ENCODE measurements at places on chromosomes 12 and 14.

DNA sequence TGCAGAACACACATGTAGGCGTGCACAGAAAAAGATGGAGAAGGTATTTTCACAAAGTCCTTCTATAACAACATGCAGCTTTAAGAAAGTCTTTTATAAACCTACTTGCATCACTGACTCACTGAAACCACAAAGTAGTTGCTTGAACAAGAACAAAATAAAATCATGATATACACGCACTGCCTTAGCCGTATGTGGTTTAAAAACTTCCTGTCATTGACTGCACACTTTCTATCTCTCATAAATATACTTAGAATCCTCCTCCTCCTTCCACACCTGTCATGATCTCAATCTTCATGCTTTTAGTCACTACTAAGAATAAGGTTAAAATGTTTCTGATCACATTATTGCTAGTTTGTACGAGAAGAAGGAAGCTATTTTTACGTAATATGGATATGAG lies 31.8 kb upstream of the RAD51AP1 start:
- DNase-seq = no peak

- DNase-seq = no peak
These were observed 623.3 kb downstream of the C12orf50 start for GRCh38 chr12:87405918-87406317.

- no peak for DNase-seq
These were observed 363.8 kb downstream of the NAV3 start for GRCh38 chr12:78194448-78194847.

- DNase-seq = no peak
These were observed 1268.2 kb upstream of the TMEM132C start for GRCh38 chr12:126998747-126999285.

DNA sequence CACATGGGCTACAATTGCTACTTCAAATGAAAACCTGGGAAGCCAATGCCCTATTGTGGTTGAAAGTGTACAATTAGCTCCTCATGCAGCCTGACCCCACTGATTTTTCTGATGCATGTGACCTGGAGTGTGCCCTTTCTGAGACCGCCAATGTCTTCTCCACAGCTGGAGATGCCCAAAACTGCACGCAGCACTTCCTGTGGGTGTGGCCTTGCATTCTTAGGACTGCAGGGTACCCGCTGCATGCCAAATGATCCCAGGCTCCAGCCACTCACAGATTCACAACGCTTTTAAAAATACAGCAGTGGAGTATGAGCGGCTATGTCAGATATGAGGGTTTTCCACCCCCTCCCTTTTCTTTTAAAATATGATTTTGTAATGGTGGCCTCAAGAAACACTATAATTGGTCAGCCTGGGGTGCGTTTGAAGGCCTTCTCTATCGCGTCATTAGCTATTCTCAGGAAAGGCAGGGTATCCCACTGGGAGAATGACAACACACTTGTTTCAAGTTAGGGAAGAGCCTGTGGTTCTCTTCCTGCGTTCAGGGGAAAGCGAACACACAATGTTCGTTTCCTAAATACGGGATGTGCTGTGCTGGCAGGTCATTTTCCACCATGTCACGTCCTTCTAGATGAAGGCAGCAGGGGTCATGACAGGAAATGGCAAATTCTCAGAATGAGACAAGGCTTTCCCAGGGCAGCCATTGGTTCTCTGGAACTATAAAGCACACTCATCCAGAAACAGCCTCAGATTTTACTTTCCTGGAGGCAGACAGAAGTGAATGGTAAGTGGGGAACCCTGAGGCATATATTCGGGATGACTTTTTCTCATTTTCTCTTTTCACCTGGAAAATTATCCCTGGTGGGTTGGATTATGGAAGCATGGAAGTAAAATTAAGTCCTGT lies at the start of gene APOLD1:
Gene APOLD1, plus strand, starts transcription at position 749 of the 904 bp plus-strand sequence. Its CDS starts 33 bp downstream, at position 782.
- no peak for DNase-seq

- no peak for DNase-seq
These were observed 8.7 kb downstream of the LRP1-AS start for GRCh38 chr12:57138526-57139272.

DNA sequence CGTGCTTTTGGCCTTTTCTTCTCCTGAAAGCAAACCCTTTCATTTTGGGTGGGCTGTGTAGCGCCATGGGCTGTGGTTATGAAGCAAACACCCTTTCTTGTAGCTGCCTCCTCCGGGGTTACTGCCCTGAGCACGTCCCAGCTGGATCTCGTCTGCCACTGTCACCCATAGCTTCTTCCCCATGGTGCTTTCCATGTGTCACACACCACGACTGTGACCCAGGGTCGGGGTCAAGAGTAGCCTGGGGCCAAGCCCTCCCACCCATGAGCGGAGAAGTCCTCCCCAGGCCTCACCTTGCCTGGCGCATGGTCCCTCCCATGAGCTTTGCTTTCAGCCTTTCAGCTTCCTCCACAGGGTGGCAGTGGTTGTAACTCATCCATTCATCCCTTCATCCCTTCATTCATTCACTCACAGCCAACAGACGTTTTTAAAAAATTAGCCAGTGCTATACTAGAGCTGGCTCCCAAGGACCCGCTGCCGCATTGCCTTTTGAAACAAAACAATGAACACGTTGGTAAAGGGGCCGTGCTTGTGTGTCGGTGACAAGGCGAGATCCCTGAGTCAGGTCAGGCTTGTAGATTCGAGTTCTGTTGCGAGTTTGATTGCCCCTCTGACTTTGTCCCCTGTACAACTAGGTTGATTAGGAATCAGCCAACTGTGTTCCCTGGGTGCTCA lies 29.5 kb downstream of the MEG3 start:
- DNase-seq = no peak

GRCh38 chr14:102095231-102095870 lies 8.5 kb upstream of the HSP90AA1 start:
- DNase-seq = no peak

DNA sequence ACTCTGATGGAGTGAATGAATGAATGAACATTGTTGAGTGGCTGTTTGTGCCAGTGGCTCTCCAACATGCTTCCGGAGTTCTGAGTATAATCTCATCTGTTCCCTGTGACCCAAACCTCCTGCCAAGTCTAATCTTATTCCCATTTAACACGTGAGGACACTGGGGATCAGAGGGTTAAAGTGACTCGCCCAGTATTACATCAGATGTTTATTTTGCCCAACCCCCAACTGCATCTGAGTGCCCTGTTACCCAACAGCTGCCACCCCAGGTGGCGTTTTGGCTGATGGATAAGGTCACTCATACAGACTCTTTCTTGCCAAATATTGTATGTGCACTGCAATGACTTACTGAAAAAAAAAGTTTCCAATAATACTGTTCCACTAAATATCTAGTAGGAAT lies 210.9 kb downstream of the EXOC5 start:
- peak; percentile 89 for DNase-seq

DNA sequence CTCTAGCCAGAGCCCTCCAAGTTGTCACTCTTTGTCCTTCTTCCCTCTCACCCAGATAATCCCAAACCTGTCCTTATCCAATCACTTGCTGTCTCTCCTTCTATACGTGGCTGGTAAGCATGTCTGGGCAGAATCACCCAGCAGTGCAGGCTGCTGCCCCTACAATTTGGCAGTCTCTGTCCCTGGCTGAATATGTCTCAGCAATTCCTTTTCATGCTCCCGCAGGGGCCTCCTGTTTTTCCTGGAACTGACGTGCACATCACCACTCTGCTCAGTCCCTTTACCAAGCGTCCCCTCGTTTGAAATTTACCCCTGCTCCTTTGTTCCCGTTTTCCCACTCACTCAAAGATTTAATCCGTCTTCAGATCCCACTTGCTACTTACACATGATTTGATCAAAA lies 80.0 kb downstream of the ST8SIA1 start:
- DNase-seq = no peak

GRCh38 chr14:76651410-76652055 lies 109.7 kb upstream of the VASH1 start:
- no peak for DNase-seq

DNA sequence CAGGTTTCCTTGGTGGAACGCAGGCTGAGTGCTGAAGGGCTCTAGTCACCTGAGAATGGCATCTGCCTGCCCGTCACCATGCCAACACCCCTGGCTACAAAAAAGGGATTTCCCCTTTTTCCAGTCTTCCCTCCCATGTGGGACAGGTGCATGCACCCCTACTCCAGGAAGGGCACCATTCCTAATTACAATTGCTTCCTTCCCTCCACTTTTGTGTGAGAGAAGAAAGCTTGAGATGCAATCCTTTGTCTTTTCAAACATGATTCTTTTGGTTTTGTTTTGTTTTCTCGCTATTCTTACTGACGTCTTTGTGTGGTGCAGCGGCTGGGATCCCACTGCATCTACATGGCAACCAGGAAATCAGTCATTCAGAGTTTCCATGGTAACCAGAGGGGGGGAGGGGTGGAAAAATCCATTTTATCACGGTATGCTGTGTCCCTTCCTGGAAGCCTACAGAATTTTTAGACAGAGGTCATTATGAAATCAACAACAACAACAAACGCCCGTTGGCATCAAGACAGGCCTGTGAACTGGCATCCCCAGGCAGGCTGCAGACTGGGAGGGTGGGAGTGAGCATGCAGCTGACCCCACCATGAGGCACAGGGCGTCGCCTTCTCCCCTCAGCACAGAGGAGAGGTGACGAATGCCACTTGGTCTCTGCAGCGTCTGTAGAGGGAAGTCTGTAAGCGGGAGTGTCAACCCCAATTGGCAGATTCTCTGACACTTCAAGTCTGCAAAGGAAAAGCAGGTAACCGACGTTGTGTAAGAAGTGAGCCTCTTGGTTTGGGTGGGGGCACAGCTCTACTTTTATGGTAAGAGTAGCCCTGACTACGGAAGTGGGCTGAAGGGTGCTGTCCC lies 13.6 kb upstream of the GNG2 start:
- peak; percentile 58 for DNase-seq

- no peak for DNase-seq
These were observed 12.4 kb upstream of the BCL11B start for GRCh38 chr14:99284254-99285004.

- no peak for DNase-seq
These were observed 11.8 kb upstream of the AMN1 start for GRCh38 chr12:31740628-31741027.

- no peak for DNase-seq
These were observed 50.5 kb upstream of the PNMA1 start for GRCh38 chr14:73764406-73765280.

DNA sequence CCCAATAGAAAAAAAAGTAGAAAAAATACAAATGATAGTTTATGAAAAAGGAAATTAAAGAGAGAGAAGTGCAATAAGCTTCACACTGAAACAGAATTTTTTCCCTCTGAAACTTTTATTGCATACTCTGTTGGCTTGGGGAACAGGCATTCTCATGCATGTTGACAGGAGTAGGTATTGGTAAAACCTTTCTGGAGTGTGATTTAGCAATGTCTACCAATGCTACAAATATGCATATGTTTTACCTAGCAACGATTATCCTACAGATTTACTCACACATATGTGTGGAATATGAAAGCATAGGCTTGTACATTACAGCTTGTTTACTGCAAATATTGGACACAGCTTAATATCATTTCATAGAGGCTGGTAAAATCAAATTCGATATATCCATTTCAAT lies 125.7 kb upstream of the MYF6 start:
- no peak for DNase-seq

GRCh38 chr12:19527866-19528265 lies 88.6 kb downstream of the AEBP2 start:
- DNase-seq = no peak

- DNase-seq = peak; percentile 67
These were observed 86.5 kb downstream of the LRIG3 start for GRCh38 chr12:58833853-58834252.

DNA sequence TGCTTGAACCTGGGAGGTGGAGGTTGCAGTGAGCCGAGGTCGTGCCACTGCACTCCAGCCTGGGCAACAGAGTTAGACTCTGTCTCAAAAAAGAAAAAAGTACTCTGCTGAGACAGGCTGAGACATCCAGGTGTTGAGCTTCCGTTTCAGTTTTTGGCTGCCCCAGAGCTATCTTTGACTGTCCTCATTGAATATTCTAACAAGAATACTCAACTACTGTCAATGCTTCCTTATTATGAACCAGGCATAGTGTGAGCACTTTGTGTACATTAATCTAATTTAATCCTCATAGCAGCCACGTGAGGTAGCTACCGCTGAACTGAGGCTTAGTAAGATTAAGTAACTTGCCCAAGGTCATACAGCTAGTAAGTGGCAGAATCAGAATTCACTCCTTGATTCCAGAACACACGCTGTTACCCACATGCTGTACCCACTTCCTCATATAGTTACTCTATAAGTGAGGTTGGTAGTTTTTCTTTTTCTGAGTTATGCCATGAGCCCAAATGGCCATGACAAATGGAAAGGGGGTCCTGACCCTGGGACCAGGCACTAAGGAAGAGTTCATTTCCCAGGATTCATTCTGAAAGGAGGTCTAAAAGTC lies 11.3 kb downstream of the ALDH1L2 start:
- DNase-seq = no peak

GRCh38 chr12:97235102-97235501 lies 227.5 kb upstream of the RMST start:
- no peak for DNase-seq

- no peak for DNase-seq
These were observed 86.4 kb downstream of the SCN8A start for GRCh38 chr12:51677284-51677968.

GRCh38 chr14:104395941-104396681 lies 183.5 kb upstream of the C14orf180 start:
- DNase-seq = no peak

- no peak for DNase-seq
These were observed 53.8 kb downstream of the SETD3 start for GRCh38 chr14:99426813-99427346.

- no peak for DNase-seq
These were observed 170.2 kb upstream of the FOXG1 start for GRCh38 chr14:28596391-28596790.

DNA sequence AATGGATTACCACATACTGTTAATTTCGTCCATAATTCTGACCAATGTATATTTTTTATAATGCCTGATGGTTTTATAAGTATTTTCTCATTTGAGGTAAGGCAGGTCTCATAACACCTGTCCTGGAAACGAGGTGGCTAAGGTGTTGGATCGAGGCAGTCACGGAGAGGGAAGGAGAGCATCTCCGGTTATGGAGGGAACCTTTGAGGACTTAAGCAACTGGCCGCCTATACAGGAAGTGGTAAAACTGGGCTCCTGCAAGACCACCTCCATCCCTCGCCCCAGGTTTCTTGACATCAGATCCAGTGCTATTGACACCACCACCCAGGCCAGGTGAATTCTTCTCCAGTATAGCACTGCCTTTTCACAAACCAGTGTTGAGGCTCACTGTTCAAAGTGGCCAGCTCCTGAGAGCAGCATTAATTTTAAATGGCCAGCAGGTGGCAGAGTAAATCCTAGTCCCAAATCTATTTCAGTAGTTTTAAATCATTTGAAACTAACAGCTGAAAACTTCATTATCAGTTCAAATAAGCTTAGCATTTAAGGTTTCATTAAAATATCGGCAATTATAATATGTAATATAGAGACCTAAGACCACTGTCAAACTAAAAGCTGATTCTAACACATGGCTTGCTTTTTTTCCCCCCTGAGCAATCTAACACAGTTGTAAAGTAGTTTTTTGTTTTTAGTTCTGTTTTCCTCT lies 100.8 kb downstream of the PPM1A start:
- DNase-seq = peak; percentile 39

DNA sequence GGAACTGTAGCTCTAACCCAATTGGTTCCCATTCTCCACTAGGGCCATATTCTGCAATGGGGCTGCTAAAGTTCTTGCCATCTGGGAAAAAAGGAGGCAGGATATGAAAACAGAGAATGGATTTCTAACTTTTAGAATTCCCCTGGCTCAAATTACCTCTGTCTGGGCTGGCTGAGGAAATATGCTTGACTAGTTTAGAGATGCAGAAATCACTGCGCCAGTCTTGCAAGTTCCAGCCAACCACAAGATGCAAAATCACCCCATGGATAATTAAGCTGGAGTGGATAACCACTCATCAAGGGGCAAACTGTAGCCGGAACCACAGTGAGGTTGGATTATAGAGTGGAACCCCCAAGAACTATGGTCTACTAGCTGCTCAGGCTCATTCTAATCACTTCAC lies 126.3 kb downstream of the RALGAPA1 start:
- DNase-seq = no peak
